NCI-H187 (cell line): ENCODE measurements at places on chromosomes 12 and 14.
A peak's percentile ranks its signal among the peaks of the same experiment; 100 is the strongest.

DNA sequence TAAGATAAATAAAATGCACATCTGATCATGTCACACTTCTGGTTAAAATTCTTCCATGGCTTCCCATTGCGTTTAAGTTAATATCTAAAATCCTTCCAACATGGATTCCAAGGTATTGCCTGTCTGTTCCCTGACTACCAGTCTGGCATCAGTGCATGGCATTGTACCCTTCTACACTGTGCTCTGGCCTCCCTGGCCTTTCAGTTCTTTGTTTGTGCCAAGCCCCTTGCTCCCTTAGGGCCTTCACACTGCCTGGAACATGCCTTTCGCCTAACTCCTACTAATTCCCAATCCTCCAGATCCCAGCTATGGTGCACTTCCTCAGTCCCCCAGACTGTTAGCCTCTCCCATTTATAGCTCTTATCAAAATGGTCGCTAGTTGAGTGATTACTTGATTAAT lies 6.3 kb downstream of the CIPC start:
- DNase-seq: no peak

DNA sequence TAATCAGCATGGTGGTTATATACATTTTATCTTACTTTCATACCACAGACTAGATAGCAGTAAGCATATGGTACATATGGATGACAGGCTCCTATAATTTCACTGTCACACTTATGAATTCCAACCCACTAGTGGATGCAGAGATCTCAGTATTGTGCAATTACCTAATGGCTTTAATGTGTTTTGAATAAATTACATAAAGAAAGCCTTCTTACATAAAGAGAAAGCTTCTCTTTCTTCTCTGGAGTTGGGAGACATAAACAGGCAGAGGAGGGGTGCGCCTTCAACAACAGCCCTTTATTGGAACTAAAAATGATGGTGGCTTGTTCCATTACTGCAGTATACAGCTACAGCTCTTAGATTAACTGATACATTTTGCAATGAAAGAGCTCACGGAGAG lies 52.6 kb downstream of the SAV1 start:
- no peak for DNase-seq

GRCh38 chr12:107594995-107595394 lies 90.6 kb upstream of the PWP1 start:
- no peak for DNase-seq

GRCh38 chr14:63421226-63421625 lies 102.5 kb upstream of the GPHB5 start:
- DNase-seq: no peak

DNA sequence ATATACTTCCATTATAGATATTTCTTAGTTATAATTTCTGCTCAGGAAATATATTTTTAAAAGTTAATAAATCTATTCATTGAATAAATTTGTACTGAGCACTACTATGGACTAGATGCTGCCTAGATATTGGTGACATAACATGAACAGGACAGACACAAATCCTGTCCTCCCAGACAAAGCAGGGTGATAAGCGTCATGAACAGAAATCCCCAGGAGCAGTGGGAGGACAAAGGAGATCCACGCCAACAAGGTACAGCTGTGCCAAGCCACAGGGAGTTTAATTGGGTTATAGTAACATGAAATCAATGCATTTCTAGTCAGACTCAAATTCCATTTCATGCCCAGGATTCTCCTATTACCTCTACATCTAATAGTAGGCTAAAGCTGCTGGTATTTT lies 171.8 kb upstream of the CPNE8 start:
- no peak for DNase-seq

GRCh38 chr14:59187802-59188460 lies 536 bp upstream of the DAAM1 start:
- DNase-seq: peak; percentile 89

DNA sequence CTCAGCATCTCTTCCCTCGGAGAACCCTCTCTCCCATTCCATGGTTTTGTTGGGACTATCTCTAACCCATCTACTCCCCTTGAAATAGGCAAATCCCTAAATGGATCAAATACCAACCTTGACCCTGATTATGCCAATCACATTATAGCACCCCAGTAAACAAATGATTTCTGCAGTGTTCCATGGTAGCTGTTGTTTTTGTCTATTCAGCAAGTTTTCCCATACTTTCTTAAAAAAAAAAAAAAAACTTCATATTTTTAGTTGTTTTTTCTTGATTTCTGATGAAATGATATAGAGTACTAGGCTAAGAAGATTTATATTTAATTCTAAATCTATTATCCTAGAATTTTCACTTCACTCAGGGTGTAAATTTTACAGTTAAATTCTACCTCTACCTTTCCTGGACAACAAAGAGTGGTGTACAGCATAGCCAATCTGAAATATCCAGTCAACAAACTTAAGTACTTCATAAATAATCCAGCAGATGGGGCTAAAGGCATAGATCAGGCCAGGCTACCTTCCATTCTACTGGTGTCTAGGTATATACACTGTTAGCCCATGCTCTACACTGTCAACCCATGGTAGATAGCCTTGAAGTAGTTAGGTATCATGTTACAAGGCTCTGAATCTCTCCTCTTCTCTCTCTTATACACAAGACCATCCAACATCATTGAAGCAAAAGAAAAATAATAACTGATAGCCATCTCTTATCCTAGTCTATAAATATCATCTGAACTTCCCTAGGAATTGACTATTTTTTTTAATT lies 82.2 kb downstream of the PLEKHG7 start:
- peak; percentile 13 for DNase-seq

DNA sequence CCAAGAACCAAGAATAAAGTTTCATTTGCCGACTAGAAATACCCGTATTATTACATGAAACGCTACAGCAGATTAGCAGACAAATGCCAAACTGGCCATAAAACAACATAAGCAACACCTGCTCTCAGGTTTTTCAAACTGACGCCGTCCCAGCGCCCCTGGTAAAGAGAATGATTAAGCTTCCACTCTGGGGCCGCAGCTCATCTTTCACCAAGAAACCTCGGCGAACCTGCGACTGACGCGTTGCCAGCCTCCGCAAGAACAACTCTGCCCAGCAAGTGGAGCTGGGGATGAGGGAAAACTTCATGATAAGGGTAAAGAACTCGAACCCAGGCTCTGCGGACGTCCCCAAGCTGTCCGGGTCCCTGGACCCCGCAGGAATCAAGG lies 530 bp downstream of the ARL1 start:
- no peak for DNase-seq

GRCh38 chr12:119547001-119547400 lies 46.6 kb upstream of the TMEM233 start:
- no peak for DNase-seq

DNA sequence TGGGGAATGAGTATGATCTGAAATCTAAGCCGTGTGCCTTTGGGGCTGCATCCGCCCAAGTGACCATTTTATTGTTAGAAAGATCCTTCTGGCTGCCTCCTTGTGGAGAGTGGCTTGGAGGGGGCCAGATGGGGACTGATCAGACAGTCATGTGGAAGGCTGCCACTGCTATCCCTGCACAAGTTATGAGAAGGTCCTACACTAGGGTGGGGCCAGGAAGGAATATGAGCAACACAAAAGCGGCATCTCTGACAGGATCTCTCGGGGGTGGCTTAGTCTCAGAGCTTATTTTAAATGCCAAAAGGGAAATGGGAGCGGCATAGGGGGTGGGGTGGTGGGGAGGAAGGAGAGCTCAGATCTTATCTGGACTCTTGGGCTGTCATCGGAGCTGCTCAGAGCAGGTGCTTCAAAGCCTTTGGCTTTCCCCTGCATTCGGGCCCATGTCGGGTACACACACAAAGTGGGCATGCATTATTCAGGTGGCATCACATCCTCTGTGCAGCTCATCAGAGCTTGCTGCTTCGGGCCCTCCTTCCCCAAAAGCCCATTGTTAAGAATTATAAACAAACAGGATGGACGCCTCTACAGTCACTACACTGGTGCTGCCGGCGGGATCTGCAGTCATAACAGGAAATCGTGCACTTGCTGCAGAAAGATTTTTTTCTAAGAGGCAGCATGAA lies 805.4 kb downstream of the VRK1 start:
- DNase-seq: no peak

GRCh38 chr12:117084405-117085317 lies 14.6 kb downstream of the TESC start:
- DNase-seq: no peak

GRCh38 chr12:77102123-77102522 lies 36.8 kb upstream of the E2F7 start:
- no peak for DNase-seq
